ENCODE measurements at places on chromosomes 3 and 15. TPM values are rescaled to one million over a fixed set of nuclear protein-coding genes. Genes with fewer than 3 reads are reported as not detected.

Gene PLA2G4F
- 1.5 TPM for total RNA-seq

Gene CDHR4
- not detected for total RNA-seq

Gene NPRL2
- 23.3 TPM for total RNA-seq

Gene PLD1
- 29.1 TPM for total RNA-seq

Gene HRG
- not detected for total RNA-seq

All from mesothelial cell of epicardium (in vitro differentiated cells).